ENCODE measurements at places on chromosomes 6 and 20.

DNA sequence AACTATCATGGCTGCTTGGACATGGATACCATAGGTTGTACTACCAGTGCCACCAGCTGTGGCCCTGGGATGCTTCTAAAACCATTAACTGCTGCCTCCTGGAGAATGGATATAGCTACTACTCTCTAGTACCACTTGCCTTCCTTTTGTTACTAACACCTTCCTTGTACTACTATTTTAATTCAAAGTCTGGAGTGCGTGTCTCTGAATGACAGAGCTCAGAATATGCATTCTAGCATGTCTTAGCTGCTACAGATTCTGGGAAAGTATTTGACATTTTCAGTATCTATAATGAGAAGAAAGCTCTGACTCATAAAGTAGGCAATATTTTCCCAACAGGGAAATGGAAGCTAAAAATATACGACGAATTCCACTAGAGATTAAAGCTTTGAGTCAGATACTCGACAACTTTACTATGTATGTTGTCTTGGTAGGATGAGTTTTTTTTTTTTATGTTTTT lies 112.3 kb downstream of the PFDN4 start:
- DNase-seq: no peak

DNA sequence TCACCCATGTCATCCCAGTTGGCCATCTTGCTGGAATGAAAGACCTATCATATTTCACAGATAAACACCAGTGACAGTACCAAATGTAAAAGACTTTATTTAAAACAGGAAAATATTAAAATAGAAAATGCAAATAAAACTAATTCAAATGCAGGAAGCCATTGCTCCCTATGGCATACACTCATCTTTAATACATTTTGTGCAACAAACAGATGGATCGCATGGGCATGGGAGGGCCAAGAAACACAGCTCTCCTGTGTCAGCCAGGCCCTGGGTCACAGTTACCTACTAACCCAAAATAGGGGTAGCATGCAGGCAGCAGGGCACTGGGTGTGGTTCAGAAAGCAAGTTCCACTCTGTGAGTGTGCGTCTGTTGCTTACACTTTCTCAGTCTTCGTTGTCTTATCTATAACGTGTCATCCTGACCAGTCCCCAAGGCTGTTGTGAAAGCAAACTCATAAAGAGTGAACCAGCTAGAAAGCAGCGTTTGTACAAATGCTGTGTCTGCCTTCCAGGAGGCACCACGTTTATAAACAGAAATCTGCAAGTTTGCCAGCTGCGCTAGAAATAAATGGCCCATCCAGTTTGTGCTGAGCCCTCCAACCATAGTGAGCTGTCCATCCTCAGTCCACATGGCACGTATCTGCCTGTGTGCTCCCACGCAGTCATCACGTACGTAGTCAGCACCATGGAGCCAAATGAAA lies 180.5 kb downstream of the SYNDIG1 start:
- DNase-seq: no peak

DNA sequence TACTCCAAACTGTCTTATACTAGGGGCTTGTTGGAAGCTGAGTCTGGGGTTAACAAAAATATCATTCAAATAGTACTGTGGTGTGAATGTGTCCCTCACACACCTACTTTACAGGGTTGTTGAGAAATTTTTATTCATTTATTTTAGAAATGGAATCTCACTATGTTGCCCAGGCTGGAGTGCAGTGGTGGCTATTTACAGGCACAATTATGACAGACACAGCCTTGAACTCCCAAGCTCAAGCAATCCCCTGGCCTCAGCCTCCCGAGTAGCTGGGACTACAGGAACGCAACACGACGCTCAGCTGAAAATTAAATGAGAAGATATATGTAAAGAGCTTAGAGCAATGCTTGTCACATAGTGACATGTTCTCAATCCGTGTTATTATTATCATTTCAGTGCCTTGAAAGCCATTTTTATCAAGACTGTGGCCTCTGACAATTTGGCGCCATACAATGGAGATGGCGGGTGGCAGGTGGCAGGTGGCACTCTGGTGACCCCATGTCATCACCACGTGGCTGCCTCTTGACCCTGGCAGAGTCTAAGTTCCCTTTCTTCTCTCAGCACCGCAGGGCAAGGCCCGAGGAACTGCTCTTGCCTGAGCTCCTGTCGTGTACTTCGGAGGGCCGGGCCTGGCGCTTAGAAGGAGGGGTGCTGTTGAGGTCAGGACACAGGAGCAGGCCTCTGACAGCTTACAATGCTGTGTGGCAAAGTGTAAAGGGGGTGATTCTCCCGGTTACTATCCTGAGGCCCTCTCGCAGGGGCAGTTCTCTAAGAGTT lies 64.5 kb downstream of the STX11 start:
- DNase-seq: no peak

GRCh38 chr20:49210101-49210756 lies 9.0 kb upstream of the DDX27 start:
- DNase-seq: no peak

- no peak for DNase-seq
These were observed 1729.5 kb downstream of the GRIK2 start for GRCh38 chr6:103122766-103123601.

DNA sequence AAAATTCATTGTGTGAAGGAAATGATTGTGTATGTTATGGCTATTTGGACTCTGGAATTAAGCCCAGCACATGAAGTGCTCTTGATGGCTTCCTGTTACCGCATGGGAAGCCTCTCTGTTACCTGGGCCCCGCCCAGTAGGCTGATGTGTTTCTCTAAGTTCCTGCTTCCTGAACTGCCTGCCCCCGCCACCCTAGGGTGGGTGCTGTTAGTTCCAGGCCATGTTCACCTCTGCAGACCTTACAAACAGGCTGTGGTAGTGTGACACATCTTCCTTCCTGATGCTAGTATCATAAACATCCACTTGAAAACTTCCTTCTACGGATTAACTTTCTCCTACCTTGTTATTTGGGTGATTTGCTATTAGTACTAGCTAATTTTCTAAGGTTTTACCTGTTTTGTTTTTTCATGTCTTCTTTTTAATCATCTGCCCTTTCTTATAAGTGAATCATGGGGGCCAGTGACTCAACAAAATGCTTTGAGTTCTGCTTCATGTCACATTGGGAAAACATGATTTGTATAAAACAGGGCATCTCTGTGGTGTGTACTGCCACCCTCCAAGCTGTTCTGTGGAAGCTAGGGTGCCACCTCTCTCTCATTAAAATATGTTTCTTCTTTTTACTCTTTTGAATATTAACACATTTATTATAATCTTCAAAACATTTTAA lies 40.6 kb downstream of the SH3BGRL2 start:
- DNase-seq: peak; percentile 8

DNA sequence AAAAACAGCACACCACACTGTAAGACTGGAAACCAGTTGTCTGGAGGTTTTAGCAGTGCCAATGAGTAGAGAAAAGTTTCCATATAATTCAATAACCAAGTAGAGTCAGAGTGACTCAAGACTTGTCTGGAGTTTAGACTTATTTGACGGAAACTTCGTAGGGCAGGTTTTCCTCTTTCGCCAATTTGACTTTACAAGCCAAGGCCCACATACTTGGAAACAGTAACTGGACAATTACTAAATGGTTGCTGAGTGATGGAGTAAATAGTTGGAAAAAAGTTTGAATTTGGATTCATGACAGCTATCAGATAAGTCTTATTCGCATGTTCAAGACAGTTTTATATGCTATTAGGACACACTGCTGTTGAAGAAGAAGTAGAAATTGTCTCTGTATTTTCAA lies 48.1 kb upstream of the CTAGE9 start:
- DNase-seq: no peak

DNA sequence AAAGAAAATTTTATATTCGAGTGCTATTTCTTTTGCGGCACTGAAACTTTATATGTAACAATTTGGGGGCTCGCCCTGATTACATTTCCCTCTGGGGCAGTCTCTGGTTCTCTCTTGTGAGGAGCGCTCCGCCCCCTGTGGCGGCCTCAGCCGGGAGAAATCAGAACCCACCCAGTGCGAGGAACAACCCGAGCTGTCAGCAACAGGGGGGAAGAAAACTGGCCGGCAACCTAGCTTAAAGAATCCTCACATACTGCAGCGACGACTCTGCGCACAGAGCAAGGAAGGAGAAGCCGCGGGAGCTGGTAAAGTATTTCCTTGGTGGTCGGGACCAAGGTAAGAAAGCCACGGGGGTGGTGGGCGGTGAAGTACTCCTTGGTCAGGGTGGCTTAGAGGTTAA lies 23.9 kb upstream of the SLC52A3 start:
- DNase-seq: no peak

DNA sequence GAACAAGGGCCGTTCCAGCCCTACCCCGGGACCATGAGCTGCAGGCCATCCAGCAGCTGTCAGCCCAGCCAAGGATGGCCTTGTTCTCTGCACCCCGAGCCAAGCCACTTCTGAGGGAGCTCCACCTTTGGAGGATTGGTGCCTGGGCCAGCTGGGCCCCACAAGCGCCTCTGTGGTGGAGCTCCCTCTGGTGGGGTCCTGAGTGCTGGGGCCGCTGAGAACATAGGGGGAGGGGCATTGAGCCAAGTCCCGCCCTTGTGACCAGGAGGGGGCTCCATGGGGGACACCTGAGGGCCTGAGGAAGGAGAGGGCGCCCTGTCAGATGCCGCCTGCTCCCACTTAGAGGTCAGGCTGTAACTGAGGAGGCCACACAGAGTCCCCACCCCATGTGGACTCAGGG lies 43.2 kb downstream of the YTHDF1 start:
- no peak for DNase-seq

- no peak for DNase-seq
These were observed 351.6 kb upstream of the CNR1 start for GRCh38 chr6:88517737-88518136.

- no peak for DNase-seq
These were observed 54.8 kb upstream of the BMP6 start for GRCh38 chr6:7671076-7671475.

DNA sequence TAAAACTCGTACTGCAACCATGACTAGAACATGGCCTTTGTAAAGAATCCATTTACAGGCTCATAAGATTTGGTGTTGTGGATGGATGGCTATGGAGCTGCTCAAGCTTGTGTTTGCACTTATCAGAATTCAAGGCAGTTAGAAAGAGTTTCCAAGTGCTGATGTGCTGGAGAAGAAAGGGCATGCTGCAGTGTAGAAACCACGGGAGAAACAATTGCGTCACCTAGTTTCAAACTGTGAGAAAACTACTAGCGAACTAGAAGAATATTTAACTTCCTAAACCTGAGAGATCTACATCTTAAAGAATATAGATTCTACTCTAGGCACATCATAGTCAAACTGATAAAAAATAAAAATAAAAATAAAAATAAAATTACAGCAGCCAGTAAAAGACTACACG lies 116.2 kb downstream of the SGK1 start:
- DNase-seq: no peak

- no peak for DNase-seq
These were observed 34.3 kb downstream of the CCN2 start for GRCh38 chr6:131916847-131917246.

- no peak for DNase-seq
These were observed 25.1 kb upstream of the TRIM27 start for GRCh38 chr6:28948782-28949486.

DNA sequence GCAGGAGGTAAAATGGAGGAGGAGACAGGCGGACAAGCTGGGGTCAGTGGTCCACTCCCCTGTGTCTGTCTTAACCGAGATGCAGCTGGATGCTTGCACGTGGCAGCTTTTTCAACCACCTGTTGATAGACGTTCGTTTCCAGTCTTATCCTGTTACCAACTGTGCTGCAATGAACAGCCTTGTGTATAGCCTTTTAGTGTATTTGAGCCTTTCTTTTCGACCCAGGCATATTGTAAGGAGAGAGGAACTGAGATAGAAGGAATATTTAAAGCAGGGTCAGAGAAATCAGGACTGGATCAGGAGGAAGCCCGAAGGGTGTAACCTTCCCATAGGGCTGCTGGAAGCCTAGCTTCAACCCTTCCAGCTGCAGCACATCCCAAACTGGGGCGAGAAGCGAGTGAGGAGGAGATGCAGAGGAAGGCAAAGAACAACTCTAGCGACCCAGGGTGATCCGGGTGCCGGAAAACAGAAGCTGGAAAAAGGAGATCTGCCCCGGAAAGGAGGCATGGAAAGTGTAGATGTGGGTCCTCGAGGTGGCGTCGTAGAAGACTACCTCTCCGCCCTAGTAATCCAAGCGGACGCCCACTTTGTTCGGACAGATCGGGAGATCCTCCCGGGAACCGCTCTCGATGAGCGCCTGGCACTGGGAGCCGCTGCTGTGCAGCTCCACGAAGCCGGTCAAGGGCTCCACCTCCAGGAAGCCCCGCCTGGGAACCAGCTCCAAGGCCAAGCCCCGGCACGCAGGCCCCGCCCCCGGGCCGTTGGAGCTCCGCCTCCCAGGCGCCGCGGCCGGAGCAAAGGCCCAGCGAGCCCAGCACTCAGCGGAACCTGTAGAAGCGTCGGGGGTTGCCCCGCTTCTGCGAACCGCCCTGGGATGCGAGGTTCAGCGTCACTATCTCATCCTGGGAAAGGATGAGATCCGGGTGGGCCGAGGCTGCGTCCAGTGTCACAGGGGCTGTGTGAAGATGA lies 11.2 kb downstream of the TRIM31 start:
- DNase-seq: peak; percentile 74

GRCh38 chr20:6660441-6660840 lies 107.0 kb upstream of the BMP2 start:
- no peak for DNase-seq

DNA sequence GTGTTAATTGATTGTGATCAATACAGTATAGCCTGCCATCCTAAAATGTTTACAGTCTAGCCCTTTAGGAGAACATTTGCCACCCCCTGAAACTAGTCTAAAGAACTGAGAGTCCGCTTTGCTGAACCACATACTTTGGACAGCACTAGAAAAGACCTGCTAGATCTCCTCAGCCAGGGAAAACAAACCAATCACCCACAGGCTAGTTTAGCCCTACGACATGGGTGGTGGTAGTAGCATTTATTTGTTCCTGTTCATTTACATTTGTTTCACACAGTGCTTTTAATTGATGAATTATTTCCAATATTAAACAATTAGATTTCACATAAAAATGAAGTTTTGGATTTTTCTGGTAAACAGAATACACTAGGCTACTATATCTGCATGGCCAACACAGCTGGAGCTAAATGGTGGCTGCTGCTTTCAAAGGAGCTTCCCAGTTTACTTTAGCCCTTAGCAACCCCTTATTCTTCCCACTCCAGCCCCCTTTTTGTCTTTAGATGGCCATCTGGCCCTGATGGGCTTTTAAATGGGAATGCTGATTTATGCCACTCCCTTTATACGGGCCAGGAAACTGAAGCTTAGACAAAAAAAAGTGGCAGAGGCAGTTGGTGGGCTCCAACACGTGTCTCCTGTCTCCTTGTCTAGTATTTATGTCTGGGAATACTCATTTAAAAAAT lies 72.4 kb downstream of the ADGRG6 start:
- DNase-seq: no peak

- DNase-seq: peak; percentile 12
These were observed 504 bp downstream of the B4GALT5 start for GRCh38 chr20:49712996-49713752.
